Head of caudate nucleus (tissue), 42 donors: ENCODE measurements at places on chromosomes 11 and 22.

GRCh38 chr11:72573072-72573854 is 101.0 kb downstream of the PDE2A start:
- DNase-seq = no peak

DNA sequence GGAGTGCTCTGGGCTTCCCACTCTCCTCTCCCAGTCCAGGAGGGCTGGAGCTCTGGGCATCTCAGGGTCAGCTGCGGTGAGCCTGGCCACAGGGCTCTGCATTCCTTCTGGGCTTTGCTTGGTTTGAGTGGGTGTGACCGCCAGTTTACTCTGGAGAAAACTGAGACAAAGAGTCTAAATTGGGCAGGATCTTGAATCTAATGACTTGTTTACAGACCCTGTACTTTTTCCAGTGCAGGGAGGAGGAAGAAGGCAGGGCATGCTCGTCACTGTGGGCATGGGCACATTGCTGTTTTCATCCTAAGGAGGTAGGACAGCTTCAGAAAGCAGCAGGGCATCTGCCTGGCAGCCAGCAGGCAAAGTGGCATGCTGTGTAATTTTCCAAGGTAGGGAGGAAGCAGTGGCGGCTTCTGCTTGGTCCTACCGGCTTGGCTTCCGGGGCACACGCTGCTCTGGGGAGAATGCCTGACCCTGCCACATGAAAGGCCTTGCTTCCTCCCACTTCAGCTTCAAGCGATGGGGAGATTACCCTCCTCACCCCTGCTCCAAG is 22.9 kb downstream of the FLI1 start:
- DNase-seq = no peak

DNA sequence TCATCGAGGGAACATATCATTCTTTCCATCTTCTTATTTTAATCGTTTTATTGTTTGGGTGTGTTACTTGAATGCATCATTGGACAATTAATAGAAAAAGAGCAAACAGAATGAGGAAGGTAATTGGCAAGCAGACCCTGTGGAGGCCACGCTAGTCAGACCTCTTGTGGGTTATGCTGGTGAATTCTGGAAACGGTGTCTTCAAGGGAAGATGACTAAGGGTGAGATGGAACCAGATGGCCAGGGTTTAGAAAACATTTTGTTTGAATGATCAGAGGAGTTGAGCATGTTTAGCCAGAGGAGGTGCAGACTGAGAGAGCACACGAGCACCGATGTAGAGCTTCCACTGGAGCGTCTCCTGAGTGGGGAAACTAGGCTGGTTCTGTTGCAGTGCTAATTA is 8.5 kb downstream of the ST14 start:
- DNase-seq = no peak

DNA sequence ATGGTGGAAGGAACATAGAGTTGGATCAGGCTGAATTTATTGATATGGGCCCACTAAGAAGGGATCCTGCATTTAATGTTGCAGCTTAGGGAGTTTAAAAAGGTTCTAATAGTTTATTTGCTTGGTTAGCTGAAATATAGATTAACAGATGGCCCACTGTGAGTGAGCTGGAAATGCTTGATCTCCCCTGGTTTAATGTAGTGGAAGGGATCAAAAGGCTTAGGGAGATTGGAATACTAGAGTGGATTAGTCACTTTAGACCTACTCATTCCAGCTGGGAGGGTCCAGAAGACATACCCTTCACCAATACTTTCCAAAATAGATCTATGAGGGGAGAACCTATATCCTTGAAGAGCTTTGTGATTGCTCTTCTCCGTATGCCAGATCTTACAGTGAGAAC is 130.1 kb upstream of the ZC3H12C start:
- DNase-seq = no peak

GRCh38 chr11:68043349-68044144 is 4.7 kb downstream of the TCIRG1 start:
- DNase-seq = no peak

- no peak for DNase-seq
Measured at GRCh38 chr22:46433318-46433717, 97.8 kb downstream of the TRMU start.

DNA sequence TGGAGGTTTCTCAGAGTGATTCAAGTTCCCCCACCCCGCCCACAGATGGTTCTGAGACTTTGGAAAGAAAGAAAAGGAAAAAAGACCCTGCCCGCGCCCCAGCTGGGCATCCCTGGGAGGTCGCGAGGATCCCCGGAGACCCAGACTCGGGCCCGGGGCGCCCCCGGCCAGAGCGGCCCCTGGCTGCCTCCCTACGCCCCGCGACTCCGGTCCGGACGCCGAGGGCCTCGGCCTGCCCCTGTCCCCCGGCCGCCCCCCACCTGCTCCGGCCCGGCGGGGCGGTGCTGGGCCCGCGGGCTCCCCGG is 2.3 kb upstream of the AIFM3 start:
- DNase-seq = no peak

GRCh38 chr11:88799771-88800500 is 265.8 kb downstream of the GRM5 start:
- DNase-seq = peak; percentile 8

- DNase-seq = peak; percentile 10
Measured at GRCh38 chr11:7257724-7258123, 6.0 kb downstream of the SYT9 start.
